ENCODE measurements at places on chromosomes 5 and 9.

DNA sequence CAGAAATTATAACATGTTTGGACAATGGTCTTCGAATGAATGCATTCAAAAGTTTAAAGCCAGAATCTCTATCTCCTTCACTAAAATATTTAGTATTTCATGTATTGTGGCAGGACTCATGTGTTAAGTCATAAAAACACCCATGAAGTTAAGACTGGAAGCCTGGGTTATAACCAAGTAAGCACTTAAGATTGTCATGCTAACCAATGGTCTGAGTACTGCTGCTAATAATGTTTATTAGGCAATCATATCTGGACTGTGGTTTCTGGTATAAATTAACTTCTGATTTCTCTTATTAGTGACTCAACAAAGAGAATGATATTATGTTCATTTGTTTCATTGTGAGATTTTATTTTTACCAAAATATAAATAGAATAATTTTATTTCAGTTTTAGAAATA, 297.9 kb upstream of the EDIL3 start:
- no peak for DNase-seq

DNA sequence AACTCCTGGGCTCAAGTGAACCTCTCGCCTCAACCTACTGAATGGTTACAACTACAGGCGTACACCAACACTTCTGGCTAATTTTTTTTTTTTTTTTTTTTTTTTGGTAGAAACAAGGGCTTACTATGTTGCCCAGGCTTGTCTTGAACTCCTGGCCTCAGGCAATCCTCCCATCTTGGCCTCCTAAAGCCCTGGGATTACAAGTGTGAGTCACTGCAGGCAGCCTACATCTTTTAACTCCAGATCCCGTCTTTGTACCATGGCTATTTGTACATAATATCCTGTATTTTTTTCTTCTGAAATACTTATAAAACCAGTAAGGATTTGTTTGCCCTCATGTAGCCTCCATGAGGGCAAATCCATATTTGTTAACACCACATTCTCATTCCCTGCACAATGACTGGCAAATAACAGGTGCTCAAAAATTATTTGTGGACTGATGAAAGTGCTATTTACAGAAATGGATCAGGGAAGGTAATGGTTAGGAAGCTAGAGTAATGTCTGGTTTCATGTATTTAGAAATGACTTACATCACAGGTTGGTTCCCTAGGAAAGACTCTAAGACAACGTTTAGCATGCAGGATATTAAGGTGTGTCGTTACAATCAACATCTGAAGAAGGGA, 51.9 kb upstream of the POU5F2 start:
- DNase-seq, result no peak

DNA sequence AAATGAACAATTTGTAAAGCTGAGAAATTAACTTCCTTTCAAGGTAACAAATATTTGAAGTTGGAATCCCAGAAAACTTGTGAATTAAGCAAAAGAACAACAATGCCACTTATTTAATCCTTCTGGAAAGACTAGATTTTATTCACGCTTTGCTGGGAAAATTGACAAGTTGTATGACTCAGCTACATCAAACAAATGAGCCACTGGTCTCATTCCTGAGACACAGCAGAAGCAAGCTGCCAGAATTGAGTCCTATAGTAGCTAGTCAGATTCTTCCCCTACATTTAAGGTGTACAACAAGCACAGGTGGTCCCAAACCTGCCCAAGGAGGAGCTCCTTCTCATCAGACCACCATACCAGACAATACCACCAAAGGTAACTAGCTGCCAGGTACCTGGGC, 280.7 kb downstream of the SPOCK1 start:
- DNase-seq, result no peak

- DNase-seq, result no peak
Observed at GRCh38 chr5:10856683-10857337, 95.8 kb upstream of the DAP start.

- no peak for DNase-seq
Observed at GRCh38 chr9:12802093-12802492, 27.3 kb downstream of the LURAP1L start.

Data from aorta (tissue), 5 donors.